Naive thymus-derived CD8-positive, alpha-beta T cell (primary cell): ENCODE measurements at places on chromosomes 11 and 22.

GRCh38 chr11:10318527-10318802 lies 13.6 kb downstream of the ADM start:
- DNase-seq: no peak

DNA sequence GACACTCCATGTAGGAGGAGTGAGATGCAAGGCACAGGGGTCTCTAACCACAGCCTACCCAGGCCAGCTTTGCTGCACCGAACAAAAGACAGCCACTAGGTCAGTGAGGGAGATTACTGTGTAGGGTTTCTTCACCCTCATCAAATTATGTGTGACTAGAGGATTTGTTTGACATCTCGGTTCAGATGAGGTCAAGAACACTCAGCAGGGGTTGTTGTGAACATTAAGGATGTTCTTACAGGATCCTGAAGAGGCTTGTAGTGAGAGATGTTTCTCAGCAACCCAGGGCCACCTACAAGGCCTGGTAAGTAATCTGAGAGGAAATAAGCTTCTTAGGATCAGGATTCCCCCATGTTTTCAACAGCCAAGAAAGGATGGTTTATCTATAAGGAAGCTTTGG lies 202.1 kb downstream of the NXPE2 start:
- no peak for DNase-seq

DNA sequence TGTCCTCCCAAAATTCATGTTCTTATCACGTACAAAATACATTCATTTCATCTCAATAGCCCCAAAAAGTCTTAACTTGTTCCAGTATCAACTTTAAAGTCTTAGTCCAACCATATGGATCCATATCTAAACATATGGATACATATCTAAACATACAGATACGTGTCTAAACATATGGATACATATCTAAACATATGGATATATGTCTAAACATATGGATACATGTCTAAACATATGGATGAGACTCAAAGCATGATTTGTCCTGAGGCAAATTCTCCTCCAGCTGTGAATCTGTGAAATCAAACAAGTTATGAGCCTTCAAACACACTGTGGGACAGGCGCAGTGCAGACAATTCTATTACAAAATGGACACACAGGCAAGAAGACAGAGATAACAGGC lies 709.0 kb downstream of the TBC1D22A start:
- no peak for DNase-seq

- DNase-seq: no peak
Measured at GRCh38 chr11:64624883-64625481, 34.0 kb downstream of the SLC22A12 start.

DNA sequence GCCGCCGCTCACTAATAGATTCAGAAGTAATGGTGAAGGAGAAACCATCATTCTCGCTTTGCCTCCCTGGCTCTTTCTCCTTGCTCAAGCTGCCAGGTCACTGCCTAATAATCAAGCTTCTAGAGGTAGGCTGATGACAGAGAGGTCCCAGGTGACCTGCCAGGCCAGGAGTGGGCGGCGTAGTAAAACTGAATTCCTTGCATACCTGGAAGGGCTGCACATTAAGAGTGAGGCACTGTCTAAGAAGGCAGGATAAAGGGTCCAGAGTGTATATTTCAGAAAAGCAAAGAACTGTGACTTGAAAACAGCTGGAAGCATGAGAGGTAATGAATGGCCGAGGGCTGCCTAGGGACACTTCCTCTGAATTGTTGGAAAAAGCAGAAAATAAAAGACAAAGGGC lies 4.1 kb downstream of the SYT13 start:
- no peak for DNase-seq

GRCh38 chr11:27718346-27718862 lies 18.1 kb upstream of the BDNF start:
- DNase-seq: no peak

- no peak for DNase-seq
Measured at GRCh38 chr11:29279716-29280115, 737.1 kb downstream of the KCNA4 start.

DNA sequence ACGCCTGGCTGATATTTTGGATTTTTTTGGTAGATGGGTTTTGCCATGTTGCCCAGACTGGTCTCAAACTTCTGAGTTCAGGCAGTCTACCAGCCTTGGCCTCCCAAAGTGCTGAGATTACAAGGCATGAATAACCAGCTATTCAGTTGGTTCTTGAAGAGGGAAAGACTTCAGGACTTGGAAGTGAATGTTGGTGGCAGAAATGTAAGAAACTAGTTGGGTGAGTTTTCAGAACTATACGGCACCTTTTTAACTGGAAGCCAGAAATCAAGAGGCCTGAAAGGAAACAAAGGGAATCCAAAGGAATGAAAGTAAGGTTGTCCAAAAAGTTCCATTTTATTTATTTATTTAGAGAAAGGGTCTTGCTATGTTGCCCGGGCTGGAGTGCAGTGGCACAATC lies 2.9 kb downstream of the POGLUT3 start:
- no peak for DNase-seq

- no peak for DNase-seq
Measured at GRCh38 chr11:120441592-120441991, 70.0 kb upstream of the GRIK4 start.

DNA sequence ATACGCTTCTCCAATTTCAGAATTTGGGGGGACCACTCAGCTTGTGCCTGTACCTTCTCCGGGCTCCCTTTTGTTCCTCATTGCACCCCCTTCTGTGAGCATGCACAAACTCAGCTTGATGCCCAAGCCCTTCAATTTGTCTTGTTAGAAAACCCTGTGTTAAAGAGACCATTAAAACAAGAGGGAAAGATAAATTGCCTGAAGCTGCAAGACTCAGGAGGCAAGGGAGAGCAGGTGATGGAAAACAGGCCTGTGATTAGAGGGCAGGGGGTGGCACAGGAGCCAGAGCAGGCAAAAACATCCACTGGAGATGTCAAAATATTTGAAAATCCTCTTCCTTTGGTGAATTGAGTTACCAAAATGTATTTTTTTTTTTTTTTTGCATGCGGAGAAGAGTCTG lies 121.7 kb downstream of the MIAT start:
- no peak for DNase-seq

GRCh38 chr11:111930472-111930871 lies 6.7 kb upstream of the DIXDC1 start:
- DNase-seq: no peak

- DNase-seq: peak; percentile 6
Measured at GRCh38 chr11:120651836-120652235, 140.3 kb downstream of the GRIK4 start.
